ENCODE measurements at places on chromosomes 7 and 10.

GRCh38 chr7:14170872-14171271, 181.4 kb upstream of the ETV1 start:
- DNase-seq: no peak

DNA sequence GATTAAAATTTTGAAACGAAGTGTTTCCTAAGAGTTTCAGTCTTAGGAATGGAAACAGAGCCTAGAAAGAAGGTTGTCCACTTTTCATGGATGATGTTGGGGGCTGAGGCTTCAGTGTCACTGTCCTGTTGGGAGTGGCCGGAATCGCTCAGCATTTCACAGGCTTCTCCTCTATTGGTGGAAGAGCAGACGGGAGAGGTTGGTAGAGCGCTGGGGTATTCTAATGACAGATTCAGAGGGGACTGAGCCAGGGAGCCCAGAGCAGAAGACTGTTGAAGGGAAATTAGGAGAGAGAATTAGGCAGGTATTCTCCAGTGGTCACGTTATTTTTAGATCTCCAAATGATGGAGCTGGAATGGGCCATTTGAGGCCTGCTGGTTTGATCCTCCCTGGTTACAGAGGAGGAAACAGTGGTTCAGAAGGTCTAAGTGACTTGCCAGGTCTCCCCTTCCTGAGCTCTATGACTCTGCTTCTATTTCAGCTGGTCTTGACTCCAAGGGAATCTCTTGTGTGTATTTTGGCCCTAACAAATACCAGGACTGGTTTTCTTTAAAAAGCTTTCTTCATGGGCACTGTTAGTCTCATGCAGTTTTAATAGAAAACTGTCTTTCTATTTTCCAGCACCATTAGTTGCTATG, 35.7 kb upstream of the EEPD1 start:
- no peak for DNase-seq

DNA sequence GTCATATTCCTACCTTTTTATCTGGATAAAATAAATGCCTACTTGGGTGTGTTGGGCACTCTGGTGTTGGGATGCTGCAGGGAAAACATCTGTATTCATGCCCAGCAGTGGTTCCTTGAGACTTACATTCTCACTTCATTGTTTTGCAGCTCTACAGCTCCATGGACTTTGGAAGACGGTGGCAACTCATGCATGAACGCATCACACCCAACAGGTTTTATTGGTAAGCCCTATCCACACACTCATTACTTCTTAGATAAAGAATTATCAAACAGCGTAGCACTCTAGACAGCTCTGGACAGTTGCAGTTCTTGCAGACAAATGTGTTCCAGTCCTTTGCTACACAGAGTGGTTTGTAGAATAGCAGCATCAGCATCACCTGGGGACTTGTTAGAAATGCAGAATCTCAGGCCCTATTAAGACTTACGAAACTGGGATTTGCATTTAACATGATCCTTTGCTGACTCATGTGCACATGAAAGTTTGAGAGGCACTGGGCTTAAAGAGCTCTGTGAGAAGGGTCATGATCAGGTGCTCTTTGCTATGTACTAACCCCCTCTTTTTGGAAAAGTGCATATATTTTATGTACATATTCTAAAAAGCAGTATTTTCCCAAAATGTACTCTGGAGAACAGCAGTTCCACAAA, 401.9 kb downstream of the SORCS3 start:
- no peak for DNase-seq

DNA sequence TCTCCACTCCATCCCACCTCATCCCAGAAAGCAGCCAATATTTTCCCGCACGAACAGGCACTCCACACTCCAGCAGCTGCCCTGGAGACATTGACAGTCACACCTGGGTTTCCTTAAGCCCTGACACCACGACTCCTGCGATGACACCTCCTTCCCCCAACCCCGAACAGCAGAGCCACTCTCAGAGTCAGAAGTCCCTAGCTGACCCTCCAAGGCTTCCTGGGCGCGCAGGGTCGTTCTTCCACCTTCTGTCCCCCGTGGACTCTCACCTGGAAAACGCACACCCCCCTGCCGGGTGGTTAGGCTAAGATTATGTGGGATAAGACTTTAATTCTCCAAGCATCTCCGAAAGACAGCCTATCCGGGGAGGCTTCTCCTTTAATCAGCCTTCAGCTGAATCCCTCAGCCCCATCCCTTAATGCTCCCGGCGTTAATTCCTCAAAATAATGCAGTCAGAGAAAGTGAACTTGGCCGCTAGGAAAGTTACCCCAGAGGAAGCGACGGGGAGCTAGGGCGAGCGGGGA, 1.1 kb downstream of the DENND11 start:
- DNase-seq: no peak

- DNase-seq: no peak
Measured at GRCh38 chr7:151133986-151134742, 33.3 kb downstream of the GBX1 start.

- no peak for DNase-seq
Measured at GRCh38 chr7:126541406-126541805, 711.3 kb downstream of the GRM8 start.

DNA sequence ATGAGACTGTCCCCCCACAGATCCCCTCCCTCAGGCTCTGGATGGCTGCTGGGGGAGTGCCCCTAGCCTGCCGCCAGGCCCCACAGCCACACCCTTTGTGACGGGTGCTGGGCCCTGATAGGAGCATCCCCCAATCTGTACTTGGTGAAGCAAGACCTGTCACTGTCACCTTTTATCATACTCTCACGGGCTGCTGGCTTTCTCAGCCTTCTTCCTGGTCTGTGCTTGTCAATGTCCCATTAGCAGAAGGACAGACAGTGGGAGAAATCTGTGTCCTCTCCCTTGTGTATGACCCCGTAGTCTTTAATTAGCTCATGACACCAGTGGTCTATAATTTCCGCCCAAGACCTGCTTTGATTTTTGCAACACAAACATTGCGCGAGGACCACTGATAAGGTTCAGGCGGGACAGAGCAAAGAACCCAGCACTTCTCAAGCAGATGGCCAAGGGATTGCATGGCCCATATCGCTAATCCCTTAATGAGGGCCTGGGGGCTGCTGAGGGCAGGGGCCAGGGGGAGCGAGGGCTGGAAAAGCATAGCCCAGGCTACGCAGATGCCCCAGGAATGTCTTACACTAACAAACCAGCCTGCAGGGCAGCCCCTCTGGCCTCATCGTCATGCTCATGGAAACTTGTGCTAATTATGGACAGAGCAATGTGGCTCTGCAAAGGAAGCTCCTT, 127.8 kb downstream of the PTPN20 start:
- DNase-seq: no peak

- DNase-seq: no peak
Measured at GRCh38 chr10:34635111-34635510, 180.0 kb downstream of the PARD3 start.

DNA sequence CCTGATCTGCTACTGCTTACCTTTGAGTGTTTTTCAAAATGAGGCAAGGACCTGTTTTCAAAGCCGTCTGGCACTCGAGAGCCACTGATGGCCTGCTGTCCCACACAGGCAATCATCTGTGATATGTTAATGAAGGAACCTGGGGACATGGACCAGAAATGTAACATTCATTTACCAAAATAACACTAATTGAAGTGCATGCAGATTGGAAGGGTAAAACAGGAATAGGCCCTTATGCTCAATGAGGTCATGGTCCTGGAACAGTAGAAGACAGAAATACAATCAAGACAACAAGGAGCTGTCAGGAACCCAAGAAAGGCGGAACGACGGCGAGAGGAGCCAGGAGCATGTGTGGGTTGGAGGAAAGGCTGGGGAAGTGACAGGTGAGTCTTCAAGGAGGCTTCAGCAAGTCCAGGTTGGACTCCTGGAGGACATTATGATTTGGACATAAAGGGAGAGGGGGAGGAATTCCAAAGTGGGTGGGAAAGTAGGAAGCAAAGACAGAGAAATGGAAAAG, 28.3 kb downstream of the POLR3A start:
- DNase-seq: no peak

- no peak for DNase-seq
Measured at GRCh38 chr7:102208826-102209225, 77.8 kb upstream of the SH2B2 start.

DNA sequence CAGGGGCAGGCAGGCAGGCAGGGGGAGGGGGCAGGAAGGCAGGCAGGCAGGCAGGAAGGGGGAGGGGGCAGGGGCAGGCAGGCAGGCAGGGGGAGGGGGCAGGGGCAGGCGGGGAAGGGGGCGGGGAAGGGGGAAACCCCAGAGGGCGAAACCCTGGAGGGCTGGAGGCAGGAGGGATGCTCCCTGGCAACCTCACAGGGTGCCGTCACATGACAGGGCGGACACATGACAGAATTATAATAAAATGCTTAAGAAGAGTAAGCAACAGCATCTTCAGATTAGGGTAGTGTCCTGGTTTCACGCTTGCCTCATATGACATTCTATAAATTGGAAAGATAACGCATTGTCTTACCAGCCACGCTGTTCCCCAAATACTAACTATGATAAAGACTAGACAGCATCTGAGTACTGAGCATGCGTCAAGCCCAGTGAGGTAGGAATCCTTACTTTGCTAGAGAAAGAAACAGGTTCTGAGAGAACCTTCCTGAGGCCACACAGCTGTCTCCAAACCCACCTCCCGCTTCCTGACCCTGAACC, 131.6 kb downstream of the DIP2C start:
- DNase-seq: no peak

- no peak for DNase-seq
Measured at GRCh38 chr10:124010024-124010423, 83.4 kb downstream of the CHST15 start.

DNA sequence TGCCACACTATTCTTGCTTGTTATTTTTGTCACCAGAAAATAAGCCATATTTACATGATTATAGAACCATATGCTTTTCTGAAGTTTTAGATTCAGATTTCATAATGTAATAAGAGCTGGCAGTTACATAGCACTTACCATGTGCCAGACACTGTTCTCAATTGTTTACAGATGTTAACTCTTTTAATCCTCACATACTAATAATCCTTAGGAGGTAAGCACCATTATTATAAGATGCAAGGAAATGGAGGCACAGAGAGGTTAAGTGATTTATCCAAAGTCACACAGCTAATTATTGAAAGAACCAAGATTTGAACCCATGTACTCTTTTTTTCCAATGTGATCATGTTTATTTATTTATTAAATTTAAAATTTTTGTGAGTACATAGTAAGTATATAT, 57.2 kb downstream of the CREB5 start:
- DNase-seq: no peak

- DNase-seq: no peak
Measured at GRCh38 chr7:74475243-74475986, 21.7 kb downstream of the GTF2IRD1 start.

DNA sequence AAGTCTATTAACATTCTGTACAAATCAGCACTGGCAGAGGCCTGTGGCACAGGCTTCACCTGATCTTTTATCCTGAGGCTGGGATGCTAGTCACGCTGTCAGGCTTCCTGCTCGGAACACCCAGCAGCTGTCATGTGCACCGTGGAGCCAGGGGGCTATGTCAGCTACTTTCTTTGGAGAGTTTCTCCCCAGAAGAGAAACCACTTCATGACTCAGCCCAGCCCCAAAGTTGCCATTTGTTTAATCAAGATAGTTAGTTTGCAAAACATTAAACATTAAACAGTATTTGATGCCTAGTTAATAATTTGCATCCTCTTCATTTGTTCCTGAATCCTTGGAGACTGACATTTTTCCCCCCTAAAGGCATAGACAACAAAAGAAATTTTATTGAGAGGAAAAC, at the start of gene HABP2:
HABP2 (plus strand) TSS at position 353 of the 400 bp plus-strand sequence. CDS start 69 bp downstream, outside the sequence.
- DNase-seq: no peak

GRCh38 chr10:12941966-12942365, 59.5 kb downstream of the CCDC3 start:
- no peak for DNase-seq

DNA sequence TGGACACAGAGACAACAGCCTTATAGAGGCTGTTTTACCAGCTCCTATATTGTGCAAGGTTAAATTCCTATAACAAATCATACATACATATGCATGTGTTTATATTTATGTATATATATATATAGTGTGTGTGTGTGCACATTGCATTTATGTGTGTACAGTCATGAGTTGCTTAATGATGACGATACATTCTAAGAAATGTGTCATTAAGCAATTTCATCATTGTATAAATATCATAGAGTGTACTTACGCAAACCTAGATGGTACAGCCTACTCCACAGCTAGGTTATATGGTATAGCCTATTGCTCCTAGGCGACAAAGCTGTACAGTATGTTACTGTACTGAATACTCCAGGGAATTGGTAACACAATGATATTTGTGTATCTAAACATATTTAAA, 30.1 kb upstream of the TNKS2 start:
- no peak for DNase-seq

DNA sequence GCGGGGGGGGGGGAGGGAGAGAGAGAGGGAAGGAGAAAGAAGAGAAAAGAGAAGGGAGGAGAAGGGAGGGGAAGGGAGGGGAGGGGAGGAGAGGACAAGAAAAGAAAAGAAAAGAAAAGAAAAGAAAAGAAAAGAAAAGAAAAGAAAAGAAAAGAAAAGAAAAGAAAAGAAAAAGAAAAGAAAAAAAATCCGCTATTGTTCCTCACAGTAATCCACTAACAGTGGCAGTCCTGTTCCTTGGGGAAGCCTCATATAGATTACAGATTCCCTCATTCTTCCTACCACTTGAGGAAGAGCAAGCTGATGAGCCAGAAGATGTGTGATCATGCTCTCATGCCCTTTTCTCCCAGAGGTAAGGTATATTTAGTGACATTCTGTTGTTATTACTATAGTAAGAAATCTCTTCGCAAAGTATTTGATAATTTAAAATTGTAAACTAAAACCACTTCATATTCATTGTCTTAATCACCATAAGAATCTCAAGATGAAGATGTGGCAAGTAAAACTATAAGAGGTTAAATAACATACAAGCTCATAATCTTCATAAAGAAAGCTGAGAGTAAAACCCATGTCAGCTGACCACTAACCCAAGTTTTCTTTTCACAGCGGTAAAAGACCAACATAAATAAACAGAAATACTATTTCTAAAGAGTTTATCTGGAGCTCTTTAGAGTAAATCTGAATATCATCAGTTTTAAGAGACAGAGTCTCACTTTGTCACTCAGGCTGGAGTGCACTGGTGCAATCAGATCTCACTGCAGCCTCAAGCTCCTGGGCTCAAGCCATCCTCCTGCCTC, 128.1 kb downstream of the JMJD1C start:
- DNase-seq: no peak

DNA sequence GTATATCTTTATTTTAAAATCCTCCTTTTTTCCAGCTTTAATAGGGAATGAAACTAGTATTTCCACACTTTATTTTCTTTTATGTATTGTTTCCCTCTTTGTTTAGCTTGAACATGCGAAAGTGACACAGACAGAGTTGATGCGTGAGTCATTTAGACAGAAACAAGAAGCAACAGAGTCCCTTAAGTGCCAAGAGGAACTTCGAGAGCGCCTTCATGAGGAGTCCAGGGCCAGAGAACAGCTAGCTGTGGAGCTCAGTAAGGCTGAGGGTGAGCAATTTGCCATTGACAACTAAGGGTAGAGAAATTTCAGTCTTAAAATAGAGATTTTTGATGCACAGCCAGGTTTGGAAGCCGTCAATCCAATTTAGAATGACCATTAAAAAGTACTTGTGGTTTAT, 73.1 kb downstream of the CYP51A1 start:
- no peak for DNase-seq

- no peak for DNase-seq
Measured at GRCh38 chr7:27329909-27330308, 87.3 kb downstream of the EVX1 start.

- no peak for DNase-seq
Measured at GRCh38 chr7:7911369-7912123, 57.0 kb upstream of the GLCCI1 start.

GRCh38 chr10:70403483-70404035, 386 bp upstream of the EIF4EBP2 start:
- no peak for DNase-seq

GRCh38 chr10:46528675-46529615, 27.5 kb downstream of the GPRIN2 start:
- no peak for DNase-seq
